ENCODE measurements at places on chromosomes 7 and 10. TPM values are rescaled to one million over a fixed set of nuclear protein-coding genes. Genes with fewer than 3 reads are reported as not detected.

DNA sequence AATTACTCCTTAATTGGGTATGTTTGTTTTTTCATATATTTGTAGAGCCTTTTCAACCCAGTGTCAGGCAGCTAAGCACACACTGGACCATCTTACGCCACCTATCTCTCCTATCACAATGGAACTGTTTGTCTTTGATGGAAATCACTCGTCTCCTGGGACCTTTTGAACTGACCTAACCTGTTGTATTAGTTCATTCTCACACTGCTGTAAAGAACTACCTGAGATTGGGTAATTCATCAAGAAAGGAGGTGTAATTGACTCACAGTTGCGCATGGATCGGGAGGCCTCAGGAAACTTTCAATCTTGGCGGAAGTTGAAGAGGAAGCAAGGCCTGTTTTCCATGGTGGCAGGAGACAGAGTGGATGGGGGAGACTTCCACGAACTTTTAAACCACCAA lies 182.0 kb downstream of the TCERG1L start:
- no peak overlapping the region for H3K27ac ChIP-seq
- DNase-seq, result no peak
- no peak overlapping the region for H3K4me3 ChIP-seq
- peaks cover 5% of the 10 kb centered on the region for H3K4me1 ChIP-seq

- peak overlapping the region; percentile 75 for H3K27ac ChIP-seq
- H3K36me3 ChIP-seq, result no peaks in the 10 kb centered on the region
- H3K27me3 ChIP-seq, result no peaks in the 10 kb centered on the region
- peak; percentile 75 for DNase-seq
- H3K4me1 ChIP-seq, result peaks cover 31% of the 10 kb centered on the region
- H3K4me3 ChIP-seq, result no peak overlapping the region
Measured at GRCh38 chr10:113476191-113476590, 76.7 kb upstream of the HABP2 start.

GRCh38 chr10:68043030-68043429 lies 32.1 kb downstream of the HERC4 start:
- no peaks in the 10 kb centered on the region for H3K4me1 ChIP-seq
- no peak overlapping the region for H3K27ac ChIP-seq
- no peak overlapping the region for H3K4me3 ChIP-seq
- peaks cover 6% of the 10 kb centered on the region for H3K36me3 ChIP-seq

The FLNC gene
- total RNA-seq, result 391 TPM

The ZNF365 gene
- 2.0 TPM for total RNA-seq

The ITPRID1 gene
- total RNA-seq, result not detected

The NUTM2B gene
- total RNA-seq, result 0.34 TPM

The ATP6V0E2 gene
- total RNA-seq, result 27.4 TPM

Data from esophagus muscularis mucosa (tissue), 4 donors.